LoVo (cell line): ENCODE measurements at places on chromosomes 7 and 10.
A peak's percentile ranks its signal among the peaks of the same experiment; 100 is the strongest.

- no peak for DNase-seq
Observed at GRCh38 chr7:143199040-143199439, 15.8 kb downstream of the TAS2R39 start.

GRCh38 chr7:21656796-21657195, 114.0 kb downstream of the DNAH11 start:
- no peak for DNase-seq

- DNase-seq, result no peak
Observed at GRCh38 chr10:100446130-100446761, 16.6 kb upstream of the WNT8B start.

DNA sequence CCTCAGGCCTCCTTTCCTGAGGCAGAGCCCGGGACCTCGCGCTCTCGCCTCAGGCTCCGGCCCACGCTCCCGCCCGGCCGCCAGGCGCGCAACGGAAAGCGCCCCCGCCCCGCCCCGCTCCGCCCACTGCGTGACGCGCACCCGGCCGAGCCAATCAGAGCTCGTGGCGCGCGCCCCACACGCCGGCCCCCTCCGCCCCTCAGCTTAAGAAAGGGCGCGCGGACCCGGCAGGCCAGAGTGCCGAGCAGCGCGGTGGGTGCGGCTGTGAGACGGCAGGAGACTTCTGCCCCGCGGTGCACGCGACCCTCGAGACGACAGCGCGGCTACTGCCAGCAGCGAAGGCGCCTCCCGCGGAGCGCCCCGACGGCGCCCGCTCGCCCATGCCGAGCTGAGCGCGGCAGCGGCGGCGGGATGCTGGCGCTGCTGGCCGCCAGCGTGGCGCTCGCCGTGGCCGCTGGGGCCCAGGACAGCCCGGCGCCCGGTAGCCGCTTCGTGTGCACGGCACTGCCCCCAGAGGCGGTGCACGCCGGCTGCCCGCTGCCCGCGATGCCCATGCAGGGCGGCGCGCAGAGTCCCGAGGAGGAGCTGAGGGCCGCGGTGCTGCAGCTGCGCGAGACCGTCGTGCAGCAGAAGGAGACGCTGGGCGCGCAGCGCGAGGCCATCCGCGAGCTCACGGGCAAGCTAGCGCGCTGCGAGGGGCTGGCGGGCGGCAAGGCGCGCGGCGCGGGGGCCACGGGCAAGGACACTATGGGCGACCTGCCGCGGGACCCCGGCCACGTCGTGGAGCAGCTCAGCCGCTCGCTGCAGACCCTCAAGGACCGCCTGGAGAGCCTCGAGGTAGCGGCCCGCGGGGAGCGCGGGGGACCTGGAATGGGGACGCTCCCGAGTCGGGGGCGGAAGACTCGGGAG, at the start of gene NPTX2:
Gene NPTX2 (plus strand): TSS at position 235 of the 909 bp plus-strand sequence. CDS start 177 bp downstream, at position 412.
- DNase-seq, result peak; percentile 36

- no peak for DNase-seq
Observed at GRCh38 chr7:132353936-132354335, 222.3 kb downstream of the PLXNA4 start.
